ENCODE measurements at places on chromosomes 1 and 21. TPM values are rescaled to one million over a fixed set of nuclear protein-coding genes. Genes with fewer than 3 reads are reported as not detected.

The TFF3 gene
- 3.4 TPM for total RNA-seq

The SEMA4A gene
- total RNA-seq = 0.29 TPM

The RNU1-4 gene
- 306 TPM for total RNA-seq

- DNase-seq = no peak
Measured at GRCh38 chr1:225980005-225980836, 18.9 kb downstream of the SDE2 start.

GRCh38 chr1:89100412-89100811 lies 25.5 kb downstream of the GBP2 start:
- peak; percentile 13 for DNase-seq

GRCh38 chr1:214319938-214320337 lies 39.0 kb downstream of the SMYD2 start:
- no peak for DNase-seq
